ENCODE measurements at places on chromosomes 7 and 10.
A peak's percentile ranks its signal among the peaks of the same experiment; 100 is the strongest.

DNA sequence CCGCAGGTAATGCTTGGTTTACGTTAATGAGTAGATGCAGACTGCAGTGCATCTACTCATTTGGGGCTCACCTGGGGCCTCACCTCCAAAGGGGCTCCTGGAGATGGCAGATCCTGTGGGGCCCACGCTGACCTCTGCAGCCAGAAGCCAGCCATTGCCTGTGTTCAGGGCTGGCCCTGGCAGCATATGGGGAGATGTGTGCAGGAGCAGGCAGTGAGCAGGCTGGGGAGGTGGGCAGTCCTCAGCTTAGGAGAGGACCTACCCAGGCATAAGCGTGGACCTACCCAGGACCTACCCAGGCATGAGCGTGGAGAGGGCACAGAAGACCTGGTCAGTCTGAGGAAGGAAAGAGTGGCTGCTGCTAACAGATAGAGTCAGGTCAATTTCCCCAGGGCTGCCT, 178.5 kb downstream of the PTPRN2 start:
- DNase-seq = peak; percentile 30

GRCh38 chr7:86248977-86249376, 394.7 kb upstream of the GRM3 start:
- no peak for DNase-seq

- DNase-seq = no peak
These were observed 15.1 kb upstream of the ATE1 start for GRCh38 chr10:121942749-121943416.

DNA sequence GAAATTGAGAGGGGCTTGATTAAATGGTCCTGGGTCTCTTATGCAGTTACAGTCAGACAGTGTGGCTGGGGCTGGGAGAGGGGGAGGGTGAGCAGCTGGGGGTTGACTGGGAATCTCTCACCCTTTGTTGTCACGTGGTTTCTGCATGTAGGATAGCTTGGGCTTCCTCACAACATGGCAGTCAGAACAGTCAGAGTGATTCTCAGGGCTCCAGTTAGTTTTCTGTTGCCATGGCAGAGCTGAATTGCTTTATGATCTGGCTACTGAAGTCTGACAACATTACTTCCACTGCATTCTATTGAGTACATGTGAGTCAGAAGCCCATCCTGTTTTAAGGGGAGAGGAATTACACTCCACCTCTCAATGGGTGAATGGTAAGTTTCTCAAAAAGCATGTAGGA, 102.7 kb downstream of the WDR11 start:
- DNase-seq = no peak

GRCh38 chr7:110960811-110961210, 130.1 kb upstream of the LRRN3 start:
- DNase-seq = no peak

- no peak for DNase-seq
These were observed 6.9 kb downstream of the GHRHR start for GRCh38 chr7:30970594-30971094.

DNA sequence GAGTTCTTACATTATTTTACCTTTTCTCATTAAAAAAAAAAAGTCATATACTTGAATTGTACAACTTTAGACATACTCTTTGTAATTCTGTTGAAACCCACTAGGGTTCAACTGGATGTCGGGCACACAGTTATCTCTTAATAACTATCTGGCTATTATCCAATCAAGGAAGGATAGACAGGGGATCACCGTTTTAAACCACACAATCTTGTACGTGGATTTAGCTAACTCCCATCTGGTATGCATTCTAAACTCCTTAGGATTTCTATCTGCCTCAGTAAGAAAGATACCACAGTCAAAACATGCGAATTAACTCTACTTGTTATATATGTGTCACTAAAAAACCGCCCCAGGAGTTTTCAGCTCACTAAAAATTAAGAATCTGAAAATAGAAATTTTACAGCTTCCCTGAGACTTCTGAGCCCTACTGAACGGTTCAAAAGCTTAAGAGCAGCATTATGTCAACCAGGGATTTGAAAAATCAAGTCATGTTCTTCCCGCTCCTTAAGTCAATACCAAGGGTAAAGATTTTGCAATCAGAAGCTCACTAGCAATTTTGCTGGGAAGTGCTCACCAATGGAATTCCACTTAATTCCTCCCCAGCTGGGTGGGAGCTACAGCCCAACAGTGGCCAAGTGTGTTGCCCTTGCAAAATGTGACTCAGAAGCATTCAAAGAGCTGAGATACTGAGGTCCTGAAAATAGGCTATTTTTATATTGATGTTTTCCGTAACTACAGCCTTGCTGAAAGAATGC, 267.0 kb downstream of the FRMD4A start:
- DNase-seq = no peak

- no peak for DNase-seq
These were observed 443.4 kb upstream of the ANKRD30A start for GRCh38 chr10:36681751-36682632.

- no peak for DNase-seq
These were observed 22.2 kb downstream of the CDHR3 start for GRCh38 chr7:105985229-105985628.

DNA sequence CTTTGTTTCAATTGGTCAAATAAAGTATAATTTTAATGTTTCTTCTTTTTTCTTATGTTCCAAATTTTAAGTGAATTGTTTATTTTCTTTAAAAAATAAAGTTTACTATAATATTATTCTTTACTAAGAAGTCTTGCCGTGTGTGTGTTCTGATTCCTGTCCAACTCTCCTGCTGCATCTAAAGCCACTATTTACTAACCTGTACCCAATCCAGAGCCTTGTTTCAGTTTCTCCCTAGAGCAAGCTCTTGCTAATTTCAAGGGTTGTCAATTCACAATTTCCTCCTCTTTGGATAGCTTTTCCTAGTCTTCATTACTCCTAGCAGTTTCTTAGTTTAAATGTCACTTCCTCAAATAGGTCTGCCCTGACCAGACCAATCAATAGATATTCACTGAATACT, 314.9 kb upstream of the SEMA3A start:
- DNase-seq = no peak

GRCh38 chr7:154881526-154881925, 121.4 kb downstream of the PAXIP1 start:
- DNase-seq = no peak

GRCh38 chr10:71396711-71397295, at the start of gene CDH23:
Gene CDH23 (plus strand): TSS chr10:71396920. CDS start chr10:71439832, 42,912 bp downstream.
- DNase-seq = no peak

DNA sequence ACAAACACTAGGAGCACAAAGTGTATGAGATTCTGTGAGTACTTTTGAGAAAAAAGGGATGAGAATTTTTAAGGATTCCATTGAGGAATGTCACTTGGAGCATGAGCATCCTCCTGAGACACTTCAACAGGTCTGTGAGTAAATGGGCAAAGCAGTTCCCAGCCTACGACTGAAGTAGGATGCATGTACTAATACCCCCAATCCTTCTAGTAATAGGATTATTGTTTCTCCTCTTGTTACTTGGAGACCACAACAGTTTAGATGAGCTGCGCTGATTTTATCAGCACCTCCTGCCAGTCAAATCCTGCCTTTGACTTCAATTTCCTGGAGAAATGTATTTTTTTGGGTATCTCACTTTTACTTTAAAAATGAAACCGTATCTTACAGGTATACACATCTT, 820 bp downstream of the BBS9 start:
- no peak for DNase-seq

GRCh38 chr10:124196659-124197058, 103.3 kb upstream of the CHST15 start:
- no peak for DNase-seq

DNA sequence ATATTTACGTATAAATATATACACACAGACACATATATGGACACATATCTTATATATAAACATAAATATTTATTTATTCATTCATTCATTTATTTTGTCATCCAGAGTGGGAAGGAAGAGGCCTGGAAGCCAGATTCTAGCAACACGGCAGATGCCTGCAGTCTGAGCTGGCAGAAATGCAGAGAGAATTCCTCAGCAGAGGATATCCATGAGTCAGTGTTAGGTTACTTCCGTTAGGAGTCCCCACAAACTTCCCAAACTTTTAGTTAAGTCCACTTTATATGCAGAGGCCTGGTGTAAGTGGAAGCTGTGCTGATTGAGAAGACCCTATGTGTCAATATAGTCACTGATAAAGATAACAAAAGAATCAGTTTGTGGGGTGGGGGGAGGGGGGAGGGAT, 89.6 kb downstream of the PPP1R17 start:
- DNase-seq = no peak

DNA sequence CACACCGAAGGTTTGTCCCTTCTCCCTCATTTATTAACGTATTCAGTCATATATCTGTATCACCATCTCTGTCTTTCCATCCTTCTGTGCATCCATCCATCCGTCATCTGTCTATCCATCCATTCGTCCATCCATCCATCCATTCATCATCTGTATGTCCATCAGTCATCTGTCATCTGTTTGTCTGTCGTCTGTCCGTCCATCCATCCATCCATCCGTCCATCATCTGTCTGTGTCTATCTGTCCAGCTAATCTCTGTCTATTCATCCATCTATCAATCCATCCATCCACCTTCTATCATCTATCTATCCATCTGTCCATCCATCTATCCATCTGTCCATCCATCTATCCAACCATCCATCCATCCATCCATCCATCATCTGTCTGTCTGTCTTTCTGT, 213.9 kb downstream of the TYW1 start:
- DNase-seq = no peak
